ENCODE measurements at places on chromosomes 7 and 10.

DNA sequence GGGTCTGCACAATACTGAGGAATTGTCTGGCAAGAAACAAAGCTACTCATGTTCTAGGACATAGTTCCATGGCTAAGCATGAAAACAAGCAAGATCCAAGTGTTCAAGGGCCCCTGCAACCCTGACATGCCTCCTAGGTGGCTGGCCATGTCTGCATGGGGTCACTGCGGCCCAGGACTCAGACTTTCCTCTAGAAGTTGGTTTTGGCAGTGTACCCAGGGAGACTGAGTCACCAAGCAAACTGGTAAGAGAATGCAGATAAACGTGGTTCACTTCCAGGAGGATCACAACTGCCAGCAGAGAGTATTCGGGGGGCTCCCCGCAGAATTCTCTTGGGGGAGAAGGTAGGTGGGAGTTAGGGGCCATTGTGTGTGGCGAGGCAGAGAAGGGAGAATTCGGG lies 7.4 kb upstream of the PFKFB3 start:
- DNase-seq, result no peak

- no peak for DNase-seq
Observed at GRCh38 chr10:27622596-27622995, 118.5 kb downstream of the RAB18 start.

DNA sequence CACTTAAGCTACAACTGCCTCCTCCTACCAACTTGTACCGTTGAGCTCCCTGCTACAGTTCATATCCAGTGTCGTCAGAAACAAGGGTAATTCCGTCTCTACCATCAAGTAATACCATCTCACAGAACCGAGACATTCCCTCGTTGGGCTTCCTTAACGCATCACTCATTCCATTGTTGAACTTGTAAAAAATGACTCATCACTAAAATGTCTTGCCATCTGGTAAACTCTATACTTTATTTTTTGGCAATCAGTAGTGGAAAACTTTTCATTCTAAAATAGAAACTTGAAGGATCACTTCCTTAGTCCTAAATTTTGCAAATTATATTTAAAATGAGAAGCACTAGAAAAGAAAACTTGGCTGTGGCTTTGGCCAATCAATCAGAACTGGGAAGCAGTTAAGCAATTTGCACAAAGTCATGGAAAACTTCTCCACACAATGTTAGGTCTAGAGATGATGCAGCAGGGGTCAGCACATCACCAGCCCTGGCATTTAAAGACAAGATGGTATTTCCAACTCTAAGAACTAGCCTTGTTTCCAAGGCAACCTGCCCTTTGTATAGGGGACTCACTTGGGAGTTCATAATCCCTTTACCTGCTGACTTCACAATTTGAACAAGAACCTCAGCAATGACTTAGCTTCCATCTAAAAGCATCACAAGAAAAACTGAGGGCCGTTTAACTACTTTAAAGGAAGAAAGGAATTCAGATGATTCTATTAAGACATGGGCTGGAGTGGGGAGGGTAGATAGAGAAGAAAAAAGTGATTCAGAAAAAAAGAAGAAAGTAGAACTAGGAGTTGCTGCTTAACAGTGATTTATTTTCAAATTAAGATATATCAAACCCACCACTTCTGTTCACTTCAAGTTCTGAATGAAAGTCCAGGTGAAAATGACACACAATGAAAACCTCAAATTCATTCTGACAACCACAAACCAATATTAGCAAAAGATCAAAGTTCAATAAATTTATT lies 288.1 kb downstream of the PARD3 start:
- no peak for DNase-seq

GRCh38 chr7:137933270-137934017 lies 68.4 kb downstream of the CREB3L2 start:
- no peak for DNase-seq

- DNase-seq, result no peak
Observed at GRCh38 chr10:77413231-77413630, 224.4 kb downstream of the KCNMA1 start.

Data from activated naive CD4-positive, alpha-beta T cell treated with anti-CD3 and anti-CD28 coated beads, Interleukin-2, amount 10 ng/mL, durations not matched to agents 7 days and 5 days (primary cell).